NCI-H1417 treated with DMSO at 0.1 percent for 48 hours (cell line): ENCODE measurements at places on chromosomes 4 and X.

GRCh38 chr4:6773106-6773505, 9.4 kb upstream of the KIAA0232 start:
- no peak for DNase-seq

- no peak for DNase-seq
Observed at GRCh38 chrX:148422526-148422925, 77.9 kb upstream of the AFF2 start.

DNA sequence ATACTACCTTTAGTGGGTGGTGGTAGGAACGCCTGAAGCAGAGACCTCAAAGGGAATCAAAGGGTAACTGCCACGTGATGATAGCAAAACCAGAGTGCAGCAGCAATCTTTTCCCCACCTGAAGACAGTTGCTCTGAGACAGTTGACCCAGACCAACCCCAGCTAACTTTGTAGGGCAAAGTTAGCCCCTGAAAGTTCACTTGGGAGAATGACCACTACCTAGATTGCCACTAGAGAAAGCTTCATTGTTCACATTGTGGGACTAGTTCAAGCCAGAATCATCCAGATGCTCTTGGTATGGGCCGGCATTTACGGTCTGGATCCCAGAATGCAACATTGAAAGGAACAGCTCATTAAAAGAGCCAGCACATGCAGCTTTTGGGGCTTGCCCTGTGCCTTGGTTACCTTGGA, 4.1 kb downstream of the SEPTIN6 start:
- no peak for DNase-seq

GRCh38 chr4:19177616-19178015, 1074.1 kb upstream of the SLIT2 start:
- DNase-seq, result no peak

GRCh38 chrX:24391843-24392242, 31.4 kb downstream of the SUPT20HL1 start:
- no peak for DNase-seq

DNA sequence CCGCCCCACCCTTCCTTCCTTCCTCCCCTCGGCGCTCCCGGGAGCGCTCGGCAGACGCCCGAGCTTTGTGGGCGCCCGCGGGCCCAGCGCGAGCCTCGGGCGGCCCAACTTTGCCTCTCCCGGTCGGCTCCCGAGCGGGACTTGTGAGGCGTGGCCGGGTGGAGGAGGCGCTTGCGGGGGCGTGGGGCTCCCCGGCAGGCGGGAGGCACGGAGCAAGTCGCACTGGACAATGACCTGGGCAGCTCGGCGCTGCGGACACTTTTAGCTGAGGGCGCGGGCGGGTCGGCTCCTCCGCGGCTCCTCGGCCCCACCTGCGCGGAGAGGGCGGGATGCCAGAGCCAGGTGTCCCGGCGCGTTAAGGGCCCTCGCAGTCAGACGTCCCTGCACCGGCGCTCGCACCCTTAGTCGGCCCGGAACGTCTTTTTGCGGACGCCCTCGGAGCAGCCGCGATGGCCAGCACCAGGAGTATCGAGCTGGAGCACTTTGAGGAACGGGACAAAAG, 385 bp downstream of the DCLK2 start:
- no peak for DNase-seq

- no peak for DNase-seq
Observed at GRCh38 chrX:132488180-132488705, 595 bp downstream of the MBNL3 start.

DNA sequence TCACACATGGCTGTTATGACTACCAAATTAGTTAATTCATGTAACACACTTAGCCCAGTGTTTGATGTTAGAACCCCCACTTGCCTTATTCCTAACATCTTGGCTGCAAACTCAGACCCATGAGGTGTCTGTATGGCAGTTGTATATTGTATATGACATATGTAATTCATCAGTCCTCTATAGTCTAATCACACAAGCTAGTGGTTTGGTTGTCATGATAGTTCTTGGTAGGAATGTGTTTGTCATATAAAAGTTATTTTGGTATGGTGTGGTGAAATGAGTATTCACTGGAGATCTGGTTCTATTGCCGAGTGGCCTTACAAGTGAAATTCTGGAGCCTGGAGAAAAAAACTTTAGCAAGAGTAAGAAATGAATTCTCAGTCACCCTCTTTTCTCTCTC, 149.2 kb downstream of the AWAT2 start:
- DNase-seq, result no peak

DNA sequence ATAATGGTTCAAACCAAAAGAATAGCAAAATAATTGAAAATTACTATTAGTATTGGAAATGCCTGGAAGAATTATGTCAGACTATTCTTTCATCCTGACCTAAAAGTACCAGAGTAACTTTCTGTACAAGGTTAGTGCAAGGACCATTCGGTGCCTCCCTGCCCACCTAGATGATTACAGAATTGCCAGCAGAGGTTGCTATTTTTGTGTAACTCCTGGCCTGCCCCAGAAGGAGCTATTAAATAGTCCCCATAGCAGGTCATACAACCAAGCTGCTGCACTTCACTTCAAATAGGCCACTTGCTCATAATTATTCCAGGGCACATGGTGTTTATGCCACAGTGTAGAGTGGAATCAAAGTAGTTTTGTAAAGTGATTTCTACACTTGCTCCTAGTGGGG, 831.1 kb upstream of the PABPC4L start:
- DNase-seq, result no peak

DNA sequence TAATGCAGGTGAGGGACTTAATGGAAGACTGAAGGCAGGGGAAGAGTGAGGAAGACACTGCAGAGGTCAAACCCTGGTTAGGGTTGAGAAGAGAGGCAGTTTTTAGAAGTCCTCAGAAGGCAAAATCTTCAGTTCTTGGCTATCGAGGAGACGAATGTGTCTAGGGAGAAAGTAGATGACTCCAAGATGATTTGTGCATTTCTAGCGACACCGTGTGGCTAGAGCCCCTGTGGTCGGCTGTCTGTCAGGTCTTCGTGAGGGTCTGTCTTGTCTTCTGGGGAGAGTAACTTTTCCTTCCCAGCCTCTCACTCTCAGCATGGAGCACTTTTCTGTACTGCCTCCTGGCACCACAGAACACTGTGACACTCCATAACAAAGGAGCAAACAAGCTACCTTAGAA, 458.1 kb downstream of the STIM2 start:
- DNase-seq, result no peak

GRCh38 chr4:82419451-82419850, 10.8 kb downstream of the HNRNPDL start:
- DNase-seq, result no peak

DNA sequence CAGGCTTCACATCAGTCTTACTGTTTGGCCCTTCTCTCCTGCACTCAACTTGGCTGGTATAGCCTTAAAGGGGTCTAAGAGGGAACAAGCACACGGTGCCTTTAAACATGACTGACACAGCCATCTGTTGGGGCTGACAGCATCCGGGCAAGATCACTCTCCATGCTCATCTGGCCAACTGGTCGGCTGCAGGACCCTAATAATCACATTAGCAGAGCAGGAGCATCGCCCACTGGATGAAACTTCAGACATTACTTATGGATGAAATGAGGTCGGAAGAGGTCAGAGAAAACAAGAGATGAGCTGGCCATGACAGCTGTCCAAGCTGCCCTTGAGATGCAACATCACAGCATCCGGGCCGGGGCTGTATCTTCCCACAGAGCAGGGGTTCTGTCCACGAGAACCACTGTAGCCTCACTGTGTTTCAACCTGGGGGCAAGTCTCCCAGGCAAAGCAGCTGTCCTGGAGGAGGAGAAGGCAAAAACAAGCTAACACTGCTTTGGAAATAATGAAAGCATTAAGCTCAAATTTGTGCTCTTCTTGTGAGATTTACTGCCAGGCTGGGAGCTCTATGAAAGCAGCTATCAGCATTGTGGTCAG, 94.4 kb upstream of the TTC29 start:
- no peak for DNase-seq

DNA sequence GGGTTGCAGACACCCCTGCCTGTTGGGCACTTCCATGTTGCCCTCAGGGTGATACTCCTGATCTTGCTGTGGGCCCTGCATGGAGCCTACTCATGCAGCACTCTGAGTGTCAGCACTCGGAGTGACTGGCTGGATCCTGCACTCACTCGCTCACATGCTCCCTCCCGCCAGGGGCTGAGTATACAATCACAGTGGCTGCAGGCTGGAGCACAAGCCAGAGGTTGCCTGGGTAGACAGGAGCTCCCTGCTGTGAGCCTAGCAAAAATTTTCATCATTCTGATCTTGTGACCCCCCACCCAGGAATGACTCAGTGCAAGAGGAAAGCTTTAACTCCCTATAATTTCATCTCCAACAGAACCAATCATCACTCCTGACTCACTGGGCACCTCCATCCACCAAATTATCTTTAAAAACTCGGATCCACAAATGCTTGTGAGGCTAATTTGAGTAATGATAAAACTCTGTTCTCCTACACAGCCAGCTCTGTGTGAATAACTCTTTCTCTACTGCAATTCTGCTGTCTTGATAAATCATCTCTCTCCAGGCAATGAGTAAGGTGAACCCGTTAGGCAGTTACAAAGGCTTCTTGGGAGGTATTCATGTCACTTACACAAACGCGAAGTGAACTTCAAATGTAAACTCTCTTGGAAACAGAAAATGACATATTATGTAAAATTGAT, 1180.8 kb upstream of the PABPC4L start:
- DNase-seq, result no peak

GRCh38 chrX:2629316-2630007, 61.6 kb upstream of the CD99 start:
- DNase-seq, result no peak

DNA sequence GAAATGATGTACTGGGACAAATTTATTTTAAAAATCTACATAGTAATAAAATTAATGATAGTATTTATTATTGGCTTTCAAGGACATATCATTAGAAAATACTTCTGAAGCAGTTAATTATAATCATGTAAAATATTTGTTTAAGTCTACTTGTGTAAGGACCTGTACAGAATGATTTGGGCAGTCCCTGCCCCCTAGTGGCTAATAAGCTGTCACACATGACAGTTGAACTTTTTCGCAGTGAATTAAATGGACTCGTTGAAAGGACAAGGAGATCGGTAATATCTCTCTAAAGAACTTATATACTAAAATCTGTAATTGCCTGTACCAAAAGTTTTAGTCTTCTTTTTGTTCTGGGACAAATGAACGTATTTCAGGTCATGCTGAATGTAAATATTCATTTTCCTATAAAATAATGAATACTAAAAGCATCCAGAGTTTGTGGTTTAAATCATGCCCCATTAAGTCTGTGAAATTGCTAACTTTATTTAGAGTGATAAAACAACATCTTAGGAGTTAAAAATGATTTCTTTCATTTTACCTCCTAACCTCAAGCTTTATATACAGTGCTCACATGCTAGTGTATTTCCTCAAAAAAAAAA, 13.6 kb downstream of the EXOC1 start:
- peak; percentile 1 for DNase-seq

GRCh38 chrX:18894156-18894555, 89.8 kb downstream of the PHKA2 start:
- DNase-seq, result no peak

DNA sequence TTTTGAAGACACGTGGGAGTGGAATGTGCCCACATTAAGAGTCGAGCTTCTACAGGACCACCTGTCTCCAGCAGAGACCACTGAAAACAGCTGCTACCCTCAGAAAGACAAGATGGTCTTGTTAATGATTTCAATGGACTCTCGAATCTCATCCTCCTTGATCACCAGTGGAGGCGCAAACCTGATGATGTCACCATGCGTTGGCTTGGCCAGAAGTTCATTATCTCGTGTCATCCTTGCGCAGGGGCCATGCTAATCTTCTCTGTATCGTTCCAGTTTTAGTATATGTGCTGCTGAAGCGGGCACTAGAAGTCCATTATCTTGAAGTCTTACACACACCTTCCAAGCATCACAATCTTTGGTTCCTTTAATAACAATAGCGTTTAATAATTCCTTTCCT, 23.3 kb downstream of the SPACA5B start:
- DNase-seq, result no peak

DNA sequence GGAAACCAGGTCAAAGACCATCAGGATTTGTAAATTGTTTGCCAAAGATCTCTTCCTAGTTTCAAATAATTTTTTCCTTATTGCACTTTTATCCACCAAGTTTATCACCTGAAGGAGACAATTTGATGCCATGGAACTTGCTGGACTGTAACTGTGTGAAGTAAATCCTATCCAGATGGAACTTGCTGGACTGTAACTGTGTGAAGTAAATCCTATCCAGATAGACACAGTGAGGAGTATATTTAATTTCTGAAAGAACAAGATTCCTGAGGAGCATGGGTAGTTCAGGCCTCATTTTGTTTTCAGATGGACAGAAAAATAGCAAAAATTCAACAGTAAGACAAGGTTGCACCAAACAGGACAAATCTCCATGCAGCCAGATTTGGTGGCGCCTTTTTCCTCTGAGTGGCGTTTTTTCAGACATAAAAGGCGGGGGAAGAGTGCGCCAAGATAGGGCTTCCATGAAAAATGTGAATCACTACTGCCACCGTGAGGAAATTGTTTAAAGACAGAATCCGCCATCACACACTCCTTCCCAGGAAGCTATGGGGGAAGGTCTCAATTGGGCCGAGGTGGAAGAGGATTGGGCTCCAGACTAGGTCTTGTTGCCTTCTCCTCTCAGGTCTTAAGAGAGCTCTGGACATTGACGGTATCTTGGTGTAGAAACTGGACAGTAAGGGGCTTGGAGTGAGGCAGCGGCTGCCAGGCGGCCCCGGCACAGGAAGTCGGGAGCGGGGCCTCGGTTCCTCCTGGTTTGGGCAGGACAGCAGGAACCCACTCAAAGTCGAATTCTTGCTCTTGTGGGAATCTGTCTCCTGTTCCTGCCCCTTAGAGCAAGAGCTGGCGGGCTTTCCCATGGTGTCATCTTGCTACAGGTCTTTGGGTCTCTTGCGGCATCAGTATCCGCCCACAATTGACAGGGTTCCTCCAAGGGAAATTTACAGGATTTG, 234.7 kb downstream of the OR13H1 start:
- DNase-seq, result peak; percentile 50

DNA sequence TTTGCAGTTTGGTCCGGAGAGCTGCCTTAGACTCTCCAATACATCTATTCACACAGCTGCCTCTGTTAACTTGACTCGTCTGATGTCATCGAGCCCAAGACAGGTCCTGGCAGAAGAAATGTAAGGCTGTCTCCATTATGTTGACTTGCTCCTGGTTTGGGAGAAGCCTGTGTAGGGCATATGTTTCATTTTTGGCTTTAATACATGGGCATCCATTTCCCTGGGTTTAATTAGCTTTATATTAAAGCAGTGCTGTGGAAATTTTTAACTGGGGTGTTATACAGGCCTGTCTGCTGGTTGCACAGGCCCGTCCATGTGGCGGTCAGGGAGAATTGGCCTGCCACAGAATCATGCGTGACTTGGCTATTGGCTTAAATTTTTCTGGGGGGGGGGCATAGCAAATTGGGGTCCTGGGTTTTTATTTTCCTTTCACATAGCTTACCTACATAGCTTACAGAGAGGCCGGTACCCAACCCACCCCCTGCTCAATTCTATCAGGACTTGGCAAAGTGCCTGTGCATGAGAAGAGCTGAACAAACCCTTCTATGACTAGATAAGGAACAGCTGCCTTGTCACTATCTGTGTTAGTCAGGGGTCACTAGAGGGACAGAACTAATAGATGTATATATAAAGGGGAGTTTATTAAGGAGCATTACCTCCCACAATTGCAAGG, 123.5 kb upstream of the WDR1 start:
- no peak for DNase-seq
